Breast epithelium (tissue), 4 donors: ENCODE measurements at places on chromosomes 5 and 9. TPM values are rescaled to one million over a fixed set of nuclear protein-coding genes. Genes with fewer than 3 reads are reported as not detected.

The C5orf58 gene
- total RNA-seq: 0.15 TPM

The ERGIC1 gene
- total RNA-seq: 95.2 TPM

The ADAMTS6 gene
- 3.9 TPM for total RNA-seq

The TMEFF1 gene
- total RNA-seq: 0.29 TPM

The STK10 gene
- 32.5 TPM for total RNA-seq

The MYOT gene
- 11.0 TPM for total RNA-seq

The ATOSB gene
- 21.1 TPM for total RNA-seq

The IFNA13 gene
- not detected for total RNA-seq

The SLC36A3 gene
- not detected for total RNA-seq

The FXN gene
- total RNA-seq: 6.9 TPM

The FBP2 gene
- total RNA-seq: not detected

The EDIL3 gene
- 4.6 TPM for total RNA-seq

The DELE1 gene
- 74.6 TPM for total RNA-seq

The MPDZ gene
- total RNA-seq: 44.2 TPM

The SQSTM1 gene
- 695 TPM for total RNA-seq

The ISOC1 gene
- total RNA-seq: 20.6 TPM

The IFNK gene
- total RNA-seq: not detected

The SERF1A gene
- 4.8 TPM for total RNA-seq

The NFIL3 gene
- total RNA-seq: 65.1 TPM

The SYK gene
- total RNA-seq: 37.8 TPM

The TAS2R1 gene
- not detected for total RNA-seq

The CARTPT gene
- not detected for total RNA-seq

The LCN1 gene
- total RNA-seq: not detected

The PCDHB15 gene
- 4.2 TPM for total RNA-seq

The SLC24A2 gene
- 0.66 TPM for total RNA-seq

The MARCHF3 gene
- total RNA-seq: 11.6 TPM

The SLC1A1 gene
- 3.4 TPM for total RNA-seq

The IQGAP2 gene
- 44.6 TPM for total RNA-seq

The FAXDC2 gene
- total RNA-seq: 117 TPM

The ASS1 gene
- total RNA-seq: 167 TPM

The FGF18 gene
- 0.16 TPM for total RNA-seq

The RASGRF2 gene
- total RNA-seq: 11.1 TPM

The SHISAL2B gene
- not detected for total RNA-seq

The DDX4 gene
- total RNA-seq: not detected

The NEUROG1 gene
- total RNA-seq: not detected

The ACOT12 gene
- not detected for total RNA-seq

The IL31RA gene
- not detected for total RNA-seq

The PCDHA12 gene
- total RNA-seq: 5.0 TPM

The LCN15 gene
- total RNA-seq: not detected

The NXNL2 gene
- total RNA-seq: 14.5 TPM

The KCNMB1 gene
- 5.1 TPM for total RNA-seq

The ATOX1 gene
- 138 TPM for total RNA-seq

The SCGB3A2 gene
- total RNA-seq: not detected

The WDR31 gene
- 3.6 TPM for total RNA-seq

The C9 gene
- not detected for total RNA-seq

The SMIM23 gene
- not detected for total RNA-seq

The UBAP2 gene
- 29.8 TPM for total RNA-seq

The LHX3 gene
- total RNA-seq: not detected

The MCC gene
- 29.4 TPM for total RNA-seq

The ARHGEF39 gene
- total RNA-seq: 0.59 TPM

The TCF7 gene
- 2.1 TPM for total RNA-seq
